ENCODE measurements at places on chromosomes 11 and 22. TPM values are rescaled to one million over a fixed set of nuclear protein-coding genes. Genes with fewer than 3 reads are reported as not detected.

Gene OR8G1
- not detected for polyA plus RNA-seq

Gene OSBP2
- 0.58 TPM for polyA plus RNA-seq

Gene SLC1A2
- 0.22 TPM for polyA plus RNA-seq

Gene TRIM3
- 16.6 TPM for polyA plus RNA-seq

Gene CRYBA4
- not detected for polyA plus RNA-seq

Gene PRR33
- 0.11 TPM for polyA plus RNA-seq

Gene ENTHD1
- polyA plus RNA-seq, result not detected

Gene MUC5B
- 0.13 TPM for polyA plus RNA-seq

Data from adipose tissue (tissue), 3 donors.